Cardiac septum (tissue), 1 donor: ENCODE measurements at places on chromosomes 5 and 9. TPM values are rescaled to one million over a fixed set of nuclear protein-coding genes. Genes with fewer than 3 reads are reported as not detected.

GRCh38 chr9:104774831-104775573 is 11.1 kb downstream of the NIPSNAP3B start:
- DNase-seq = no peak

GRCh38 chr9:4600368-4600767 is 61.7 kb upstream of the PLPP6 start:
- no peak for DNase-seq

GRCh38 chr9:68969538-68969937 is 44.4 kb downstream of the PRKACG start:
- no peak for DNase-seq

The ACOT12 gene
- total RNA-seq = not detected

- no peak for DNase-seq
Observed at GRCh38 chr5:82335806-82336205, 57.7 kb upstream of the RPS23 start.

- DNase-seq = no peak
Observed at GRCh38 chr5:55290991-55291390, 16.5 kb downstream of the DHX29 start.

DNA sequence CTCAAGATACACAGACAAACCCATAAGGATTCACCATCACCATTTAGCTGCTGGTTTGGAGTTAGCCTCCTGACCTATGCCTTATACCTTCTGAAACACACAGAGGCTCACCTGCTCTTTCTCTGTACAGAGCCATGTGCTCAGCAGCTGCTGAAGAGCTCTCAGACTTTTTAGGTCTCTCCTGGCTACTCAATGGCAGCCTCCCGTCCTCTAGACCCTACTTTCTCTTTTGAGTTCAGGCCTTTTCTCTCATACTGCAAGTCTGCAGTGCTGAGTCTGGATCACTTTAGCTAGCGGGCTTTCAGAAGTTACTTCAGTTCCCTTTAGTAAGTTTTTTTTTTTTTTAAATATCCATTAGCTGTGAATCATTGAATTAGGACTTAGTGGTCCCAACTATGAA is 25.7 kb downstream of the LVRN start:
- DNase-seq = no peak

The SPINK1 gene
- 1.8 TPM for total RNA-seq

DNA sequence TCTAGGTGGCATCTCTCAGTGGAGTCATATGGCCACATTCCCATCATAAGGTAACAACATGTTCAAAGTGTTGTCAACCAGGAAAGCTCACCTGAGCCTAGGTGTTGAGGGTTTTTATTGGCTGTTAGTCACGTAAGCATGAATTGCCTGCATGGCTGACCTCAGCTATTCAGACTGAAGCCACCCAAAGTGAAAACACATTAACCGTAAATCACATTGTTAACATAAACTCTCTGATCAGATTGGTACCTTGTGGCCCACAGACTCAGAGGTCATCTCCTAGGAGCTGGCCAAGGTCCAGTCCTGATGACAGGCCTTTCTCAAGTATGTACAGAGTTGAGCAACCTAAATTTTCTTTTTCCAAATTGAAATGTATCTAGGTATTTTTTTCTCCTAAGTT is 26.7 kb downstream of the SRFBP1 start:
- DNase-seq = no peak

DNA sequence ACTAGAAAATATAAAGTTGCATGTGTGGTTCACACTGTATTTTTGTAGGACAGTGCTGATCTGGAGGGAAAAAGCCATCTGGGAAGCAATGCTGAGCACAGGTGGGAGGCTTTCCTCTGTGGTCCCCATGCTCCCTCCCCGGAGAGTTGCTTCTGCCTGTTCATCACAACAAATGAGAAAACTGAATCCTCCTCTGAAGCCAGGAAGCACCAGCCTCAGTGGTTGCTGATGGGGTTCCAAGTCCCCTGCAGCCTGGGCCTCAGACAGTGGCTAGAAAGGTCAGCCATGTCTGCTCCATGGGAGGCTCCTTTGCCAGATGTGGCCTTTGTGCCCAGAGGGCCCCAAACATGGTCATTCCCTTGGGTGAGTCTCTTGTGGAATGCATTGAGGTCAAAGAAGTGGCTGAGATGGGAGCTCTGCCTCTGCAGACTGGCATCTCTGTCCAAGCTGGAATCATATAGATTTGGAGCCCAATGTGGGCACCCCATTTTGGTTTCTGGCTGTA is 77.6 kb downstream of the C5orf15 start:
- no peak for DNase-seq

GRCh38 chr5:149260761-149261160 is 10.9 kb upstream of the AFAP1L1 start:
- DNase-seq = no peak

The MEF2C gene
- total RNA-seq = 64.6 TPM

The CFAP90 gene
- not detected for total RNA-seq

The GCNT4 gene
- 0.62 TPM for total RNA-seq

DNA sequence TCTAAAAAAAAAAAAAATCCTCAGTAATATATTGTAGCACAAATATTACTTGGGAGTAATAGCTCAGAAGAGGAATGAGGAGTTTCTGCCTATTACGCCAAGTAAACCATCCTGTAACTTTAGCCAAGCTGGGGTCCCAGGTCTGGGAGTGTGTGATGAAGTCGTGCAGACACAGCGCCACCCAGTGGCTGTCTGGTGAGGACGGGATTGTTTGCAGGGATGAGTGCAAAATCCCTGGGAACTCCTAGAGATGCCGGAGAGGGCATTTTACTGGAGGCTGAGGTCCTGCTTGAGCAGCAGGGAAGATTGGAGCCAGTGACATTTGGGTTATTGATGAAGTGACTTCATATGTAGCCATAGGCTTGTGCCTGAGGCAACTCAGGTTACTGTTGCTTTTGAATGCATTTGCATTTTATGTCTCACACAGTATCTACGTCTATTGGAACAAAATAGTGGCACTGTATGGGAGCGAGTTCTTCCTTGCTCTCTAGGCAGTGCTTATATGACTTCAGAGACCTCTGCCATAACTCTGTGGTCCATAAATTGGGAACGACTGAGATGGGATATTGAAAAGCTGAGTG is 72.8 kb downstream of the PSAT1 start:
- peak; percentile 77 for DNase-seq

DNA sequence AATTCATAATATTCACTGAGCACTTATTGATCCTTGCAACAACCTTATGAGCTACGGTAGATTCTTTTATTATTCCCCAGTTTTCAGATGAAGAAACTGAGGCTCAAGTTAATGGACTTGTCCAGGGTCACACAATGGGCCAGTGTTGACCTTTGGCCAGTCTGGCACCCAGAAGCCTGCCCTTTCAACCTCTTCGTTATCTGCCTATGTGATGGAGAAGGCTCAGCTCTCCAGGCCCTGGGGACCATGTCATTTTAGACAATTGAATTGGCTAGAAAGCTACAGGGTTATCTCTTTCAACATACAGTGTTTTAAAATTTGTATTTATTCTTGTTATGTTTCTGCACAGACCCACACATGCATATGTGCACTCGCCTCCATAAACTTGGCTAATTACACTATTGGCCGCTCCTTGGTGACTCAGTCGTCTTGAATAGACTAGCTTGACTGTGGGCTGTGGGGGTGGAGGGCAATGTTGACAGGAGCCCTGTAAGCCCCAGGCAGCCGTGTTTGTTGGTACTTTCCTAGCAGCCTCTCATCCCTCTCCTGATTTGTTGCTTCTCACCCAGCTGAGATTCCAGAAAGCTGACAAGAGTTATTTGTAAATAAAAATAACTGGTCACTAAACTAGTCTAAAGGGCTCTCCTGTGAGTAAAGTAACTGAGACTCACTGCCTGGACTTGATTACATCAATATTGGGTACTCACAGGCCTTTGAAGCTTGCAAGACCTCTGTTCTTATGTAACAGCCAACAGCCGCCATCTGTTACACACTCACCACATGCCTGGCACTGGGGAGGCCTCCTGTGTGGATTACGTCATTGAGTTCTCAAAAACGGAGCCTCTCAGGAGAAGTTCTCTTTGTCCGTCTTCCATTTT is 8.5 kb upstream of the ANGPTL2 start:
- DNase-seq = peak; percentile 73

DNA sequence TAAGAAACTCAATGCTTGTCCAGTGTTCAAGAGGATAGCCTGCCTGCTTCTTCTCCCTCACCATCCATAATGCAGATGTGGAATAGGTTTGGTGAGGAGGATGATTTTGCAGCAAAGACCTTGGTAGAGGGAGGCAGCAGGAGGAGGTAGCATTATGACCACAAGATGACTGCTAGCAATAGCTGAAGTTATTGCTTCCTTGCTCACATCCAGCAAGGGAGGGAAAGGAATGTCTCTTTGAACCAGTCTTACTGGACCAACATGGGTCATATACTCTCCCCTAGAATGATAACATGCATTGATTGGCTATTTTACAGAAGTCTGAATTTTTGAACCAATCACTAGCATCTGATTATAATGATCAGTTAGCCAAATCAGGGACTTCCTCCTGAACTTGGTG is 607.6 kb downstream of the EBF1 start:
- no peak for DNase-seq

DNA sequence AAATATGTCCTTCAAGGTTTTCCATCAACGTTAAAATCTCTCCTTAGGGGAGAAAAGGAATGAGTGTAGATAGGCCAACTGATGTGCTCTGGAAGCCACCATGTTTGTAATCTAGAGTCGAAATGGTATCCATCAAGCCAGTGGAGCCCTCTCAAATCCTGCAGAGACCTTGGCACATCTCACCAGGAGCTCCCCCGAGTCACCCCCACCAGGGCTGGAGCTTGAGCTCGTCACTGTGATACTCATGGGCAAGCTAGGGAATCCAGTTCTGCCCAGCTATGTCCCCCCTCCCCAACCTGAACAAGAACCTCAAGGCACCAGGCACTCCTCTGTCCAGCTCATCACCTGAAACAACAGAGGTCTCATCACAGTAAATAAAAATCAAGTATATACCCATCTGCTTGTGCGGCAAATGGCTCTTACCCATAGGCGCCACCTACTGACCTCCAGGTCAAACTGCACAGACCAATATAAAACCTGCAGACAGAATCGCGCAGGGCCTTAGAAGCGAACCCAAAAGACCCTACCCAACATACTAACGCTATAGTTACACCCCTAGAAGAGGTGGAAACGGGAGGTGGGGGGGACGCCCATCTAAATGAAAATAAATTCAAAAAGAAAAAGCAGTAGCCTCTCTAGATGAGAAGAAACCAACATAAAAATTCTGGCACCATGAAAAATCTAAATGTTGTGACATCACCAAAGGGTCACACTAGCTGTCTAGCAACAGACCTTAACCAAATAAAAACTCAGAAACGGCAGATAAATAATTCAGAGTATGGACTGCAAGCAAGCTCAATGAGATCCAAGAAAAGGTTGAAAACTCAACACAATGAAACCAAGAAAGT is 75.0 kb downstream of the TTC39B start:
- DNase-seq = no peak

DNA sequence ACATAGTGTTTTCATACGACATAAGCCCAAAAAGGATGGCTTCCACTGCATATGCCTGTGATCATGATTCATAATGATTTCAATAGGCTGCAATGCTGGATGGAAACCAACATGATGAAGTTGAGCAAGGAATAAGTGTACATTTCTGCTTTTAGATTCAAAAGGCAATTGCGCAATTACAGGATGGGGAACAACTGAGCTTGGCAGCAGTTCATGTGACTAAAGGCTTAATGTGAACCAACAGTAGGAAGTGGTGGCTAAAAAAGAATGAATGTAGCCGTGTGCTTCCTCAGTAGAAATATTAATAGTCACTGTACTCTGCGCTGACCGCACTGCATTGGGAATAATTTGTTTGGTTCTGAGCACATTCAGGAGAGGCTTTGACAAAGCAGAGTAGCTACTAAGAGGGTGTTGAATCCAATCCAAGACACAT is 51.2 kb downstream of the SLC1A3 start:
- DNase-seq = no peak

- DNase-seq = peak; percentile 78
Observed at GRCh38 chr5:143142596-143143435, 260.7 kb downstream of the NR3C1 start.

DNA sequence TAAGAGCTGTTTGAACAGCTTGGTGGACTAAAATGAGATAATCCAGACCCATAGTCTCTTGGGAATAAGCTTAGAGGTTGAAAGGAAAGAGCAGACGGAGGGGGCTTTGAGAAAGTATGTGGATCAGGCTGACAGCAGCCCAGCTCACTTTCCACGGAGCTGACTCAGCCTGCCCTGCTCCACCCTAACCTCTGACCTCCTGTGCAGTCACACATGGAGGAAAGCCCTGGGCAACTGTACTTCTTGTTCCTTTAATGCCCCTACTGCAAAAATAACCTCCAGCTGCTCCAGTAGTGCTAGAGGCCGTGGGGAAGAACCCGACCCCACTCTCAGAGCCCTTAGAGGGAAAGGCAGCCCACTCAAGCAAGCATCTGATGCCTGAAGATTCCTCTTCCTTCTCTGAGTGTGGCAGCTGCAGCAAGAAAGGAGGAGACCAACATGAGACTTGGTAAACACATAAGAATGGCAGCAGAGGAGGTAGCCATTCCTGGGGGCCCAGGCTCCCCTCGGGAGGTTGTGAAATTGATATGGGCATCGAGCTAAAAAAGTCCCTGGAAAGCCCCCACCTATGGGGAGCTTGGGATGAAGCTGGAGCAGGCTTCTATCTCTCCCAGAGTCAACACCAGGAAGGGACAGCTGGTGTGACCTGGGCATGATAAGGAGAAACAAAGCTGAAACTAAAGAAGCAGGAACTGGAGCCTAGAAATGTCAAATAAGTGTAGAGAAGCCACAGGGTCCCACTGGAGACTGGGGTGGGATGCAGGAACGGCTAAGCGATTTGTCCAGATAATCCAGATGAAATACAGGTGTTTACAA is 204.3 kb downstream of the PIK3R1 start:
- DNase-seq = no peak

DNA sequence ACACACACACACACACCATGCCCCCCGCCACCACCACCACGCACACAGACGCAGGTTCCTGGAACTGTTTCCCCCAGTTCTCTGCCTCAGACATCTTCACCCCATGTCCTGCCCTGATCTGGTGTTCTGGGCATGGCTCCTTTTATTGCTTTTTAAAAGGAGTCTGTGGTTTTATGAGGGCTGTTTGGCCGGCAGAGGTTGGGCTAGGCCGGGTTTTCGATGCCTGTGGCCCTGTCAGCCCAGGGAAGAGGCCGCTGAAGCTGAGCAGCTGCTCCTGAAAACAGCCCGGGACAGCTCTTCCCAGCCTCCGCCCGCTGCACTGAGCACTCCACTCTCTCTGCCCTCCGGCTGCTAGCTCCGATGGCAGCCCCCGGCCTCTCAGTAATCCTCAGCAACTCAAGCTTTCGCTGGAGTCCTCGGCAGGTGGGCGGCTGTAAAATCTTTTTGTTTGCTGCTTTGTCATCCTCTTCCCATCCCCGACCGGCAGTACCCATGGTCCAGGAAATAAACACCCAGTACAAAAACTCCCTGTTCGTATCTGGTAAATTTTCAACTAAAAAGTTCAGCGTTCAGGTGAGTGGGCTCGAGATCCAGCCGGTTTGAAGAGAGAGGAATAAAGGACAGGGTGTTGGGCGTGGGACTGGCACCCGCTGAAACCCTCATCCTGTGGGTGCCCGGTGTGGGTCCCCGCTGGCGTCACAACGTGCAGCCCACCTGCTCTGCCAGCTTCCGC is 103.0 kb upstream of the ERCC6L2 start:
- DNase-seq = no peak

DNA sequence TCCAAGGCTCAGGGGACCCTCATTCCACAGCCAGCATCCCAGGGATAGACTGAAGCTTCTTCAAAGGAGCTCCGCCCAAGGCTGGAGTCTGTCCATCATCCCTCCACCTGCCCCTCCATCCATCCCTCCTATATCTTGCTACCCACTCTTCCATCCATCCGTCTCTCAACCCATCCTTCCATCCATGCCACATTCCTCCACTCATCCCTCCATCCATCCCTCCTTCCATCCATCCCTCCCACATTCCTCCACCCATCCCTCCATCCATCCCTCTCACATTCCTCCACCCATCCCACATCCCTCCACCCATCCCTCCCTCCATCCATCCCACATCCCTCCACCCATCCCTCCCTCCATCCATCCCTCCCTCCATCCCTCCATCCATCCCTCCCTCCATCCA is 5.5 kb upstream of the VAV2 start:
- no peak for DNase-seq
